ENCODE measurements at places on chromosomes 11 and 22.

- no peak for DNase-seq
Measured at GRCh38 chr11:107392611-107393010, 65.0 kb downstream of the CWF19L2 start.

DNA sequence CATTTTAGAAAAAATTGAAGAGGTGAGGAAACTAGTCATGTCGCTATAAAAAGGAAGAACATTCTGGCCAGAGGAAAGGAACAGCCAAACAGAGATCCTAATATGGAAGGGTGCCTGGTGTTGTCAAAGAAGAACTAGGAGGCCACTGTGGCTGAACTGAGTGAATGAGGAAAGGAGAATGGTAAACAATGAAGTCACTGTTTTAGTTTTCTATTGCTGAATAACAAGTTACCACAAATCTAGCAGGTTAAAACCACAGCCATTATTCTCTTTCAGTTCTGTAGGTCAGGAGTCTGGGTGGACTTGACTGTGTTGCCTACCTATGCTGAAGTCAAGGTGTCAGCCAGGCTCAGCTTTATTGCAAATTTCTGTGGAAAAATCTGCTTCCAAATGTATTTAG lies 549.3 kb upstream of the CCDC90B start:
- no peak for DNase-seq

GRCh38 chr22:39647836-39648629 lies 77.5 kb downstream of the CACNA1I start:
- no peak for DNase-seq

DNA sequence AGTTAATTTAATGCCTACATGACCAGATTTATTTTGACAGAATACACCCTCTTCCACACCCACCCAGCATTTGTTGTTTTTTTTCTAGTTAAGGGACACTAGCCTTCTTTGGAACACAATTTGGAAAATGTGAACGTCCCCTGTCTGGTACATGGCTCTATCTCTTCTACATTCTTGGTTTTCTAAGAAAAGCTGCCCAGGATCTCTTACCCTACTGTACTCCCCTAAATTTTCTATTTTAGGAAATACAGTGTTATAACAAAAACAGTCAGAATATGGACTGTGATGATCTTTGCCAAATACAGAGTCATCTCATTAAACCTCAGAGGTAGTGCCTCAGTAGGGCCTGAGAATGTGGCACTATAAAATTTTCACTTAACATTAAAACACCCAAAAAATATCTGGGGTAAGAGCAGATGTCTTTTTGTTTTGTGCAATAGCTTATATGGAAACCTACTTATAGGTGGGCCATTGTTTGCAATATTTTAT lies 93.1 kb upstream of the SPON1 start:
- no peak for DNase-seq

GRCh38 chr22:17957693-17958092 lies 66.7 kb downstream of the MICAL3 start:
- no peak for DNase-seq

DNA sequence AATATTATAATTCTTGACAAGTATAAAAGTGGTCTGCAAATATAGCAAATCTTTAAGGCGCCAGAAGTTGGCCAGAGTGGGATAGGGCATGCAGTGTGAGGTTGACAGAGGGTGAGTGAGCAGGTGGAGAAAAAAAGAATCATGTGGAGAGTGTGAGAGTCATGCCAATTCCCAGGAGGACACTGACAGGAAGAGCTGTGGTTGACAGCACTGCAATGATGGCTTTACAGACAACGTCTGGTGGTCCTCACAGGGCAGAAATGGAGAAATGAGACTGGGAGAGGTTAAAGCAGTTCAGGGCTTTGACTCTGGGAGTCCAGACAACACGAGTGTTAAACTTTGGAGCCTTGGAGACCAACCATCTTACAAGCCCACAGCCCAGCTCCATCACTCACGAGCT lies 34.9 kb downstream of the SERPIND1 start:
- no peak for DNase-seq

GRCh38 chr11:32008880-32009551 lies 81.9 kb upstream of the RCN1 start:
- DNase-seq, result no peak

- DNase-seq, result no peak
Measured at GRCh38 chr11:133519560-133519959, 12.7 kb downstream of the OPCML start.

DNA sequence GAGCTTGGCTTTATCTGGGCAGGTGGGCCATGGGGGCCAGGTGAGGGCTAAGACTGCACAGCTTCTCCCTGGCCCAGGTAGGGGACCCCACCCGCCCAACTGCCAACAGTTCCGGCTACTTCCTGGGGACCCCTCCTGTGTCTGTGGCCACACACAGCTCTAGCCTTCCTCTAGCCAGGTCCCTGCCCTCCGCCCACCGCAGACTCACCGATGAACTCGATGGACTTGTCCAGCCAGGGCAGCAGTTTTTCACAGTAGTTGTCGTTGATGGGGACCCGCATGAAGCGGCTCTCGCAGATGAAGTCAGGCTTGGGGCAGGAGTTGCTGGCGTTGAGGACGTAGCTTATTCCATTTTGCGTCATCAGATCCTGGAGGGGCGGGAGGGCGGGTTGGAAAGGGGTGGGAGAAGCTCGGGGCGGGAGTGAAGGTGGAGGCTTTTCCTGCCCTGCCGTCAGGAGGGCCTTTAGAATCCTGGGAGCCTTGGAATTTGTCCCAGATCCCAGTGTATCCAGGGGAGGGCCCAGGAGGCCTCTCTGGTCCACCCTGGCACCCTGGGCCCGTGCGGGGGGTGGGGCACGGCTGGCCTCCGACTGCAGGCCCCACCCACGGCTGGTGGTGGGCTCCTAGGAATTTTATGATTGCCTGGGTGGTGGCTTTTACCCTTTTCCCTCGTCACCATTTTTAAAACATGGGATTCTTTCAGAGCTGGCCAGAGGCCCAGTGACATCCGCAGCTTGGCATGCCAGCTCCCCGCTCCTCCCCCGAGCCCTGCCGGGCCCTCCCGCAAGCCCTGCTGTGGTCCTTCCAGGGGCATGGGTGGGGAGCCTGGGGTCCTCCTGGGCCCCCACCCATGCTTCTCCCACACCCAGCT lies 13.9 kb downstream of the DUSP8 start:
- peak; percentile 87 for DNase-seq

DNA sequence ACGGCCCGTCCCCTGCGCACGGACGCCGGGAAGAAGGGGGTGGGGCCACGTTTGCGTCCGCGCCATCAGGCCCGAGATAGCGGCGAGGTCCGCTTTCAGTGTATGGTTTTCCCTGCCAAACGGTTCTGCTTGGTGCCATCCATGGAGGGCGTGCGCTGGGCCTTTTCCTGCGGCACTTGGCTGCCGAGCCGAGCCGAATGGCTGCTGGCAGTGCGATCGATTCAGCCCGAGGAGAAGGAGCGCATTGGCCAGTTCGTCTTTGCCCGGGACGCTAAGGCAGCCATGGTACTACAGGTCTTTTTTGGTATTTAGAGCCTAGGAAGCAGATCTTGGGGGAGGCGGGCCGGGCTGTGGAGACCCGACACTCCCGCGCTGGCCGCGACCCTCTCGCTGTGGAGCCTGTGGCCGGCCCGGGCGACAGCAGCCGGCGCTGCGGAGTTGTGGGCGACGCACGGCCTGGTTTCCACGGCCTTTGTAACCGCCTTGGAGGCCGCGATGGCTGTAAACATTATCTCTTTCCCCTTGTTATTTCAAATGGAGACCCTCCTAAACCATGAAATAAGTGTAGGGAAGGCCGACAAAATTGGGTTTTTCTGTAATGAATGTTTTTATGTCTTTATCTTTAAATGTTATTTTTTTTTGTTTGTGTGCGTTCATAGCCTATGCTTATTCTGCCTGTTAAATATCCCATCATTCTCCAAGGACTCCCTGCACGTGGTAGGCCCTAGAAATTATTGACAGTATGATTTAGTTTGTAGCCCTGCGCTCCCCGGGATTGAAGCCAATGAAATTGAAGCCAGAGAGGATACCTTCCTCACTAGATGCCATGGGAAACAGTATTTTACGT lies at the start of gene AASDHPPT:
Gene AASDHPPT (plus strand): TSS at position 54 of the 847 bp plus-strand sequence. CDS start 49 bp downstream, at position 103.
- peak; percentile 35 for DNase-seq

DNA sequence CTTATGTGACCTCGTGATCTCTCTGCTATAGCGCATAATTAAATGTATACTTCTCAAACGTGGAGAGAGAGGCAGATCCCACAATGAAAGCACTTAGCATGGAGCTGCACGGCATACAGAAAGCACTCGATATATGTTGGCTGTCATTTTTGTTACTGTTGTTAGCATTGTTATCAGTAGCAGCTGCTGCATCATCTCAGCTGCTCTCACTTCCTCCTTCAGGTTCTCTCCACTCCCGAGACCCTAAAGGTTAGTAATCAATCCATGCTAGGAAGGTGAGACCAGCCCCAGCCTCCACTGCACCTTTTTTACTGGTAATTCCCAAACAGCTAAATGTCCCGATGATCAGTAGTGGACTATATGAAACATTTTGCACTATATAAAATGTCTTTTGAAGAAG lies 13.4 kb upstream of the API5 start:
- no peak for DNase-seq

GRCh38 chr11:114384487-114384886 lies 15.8 kb downstream of the C11orf71 start:
- peak; percentile 81 for DNase-seq

All from M059J (cell line).